ENCODE measurements at places on chromosomes 2 and 18.
A peak's percentile ranks its signal among the peaks of the same experiment; 100 is the strongest.

DNA sequence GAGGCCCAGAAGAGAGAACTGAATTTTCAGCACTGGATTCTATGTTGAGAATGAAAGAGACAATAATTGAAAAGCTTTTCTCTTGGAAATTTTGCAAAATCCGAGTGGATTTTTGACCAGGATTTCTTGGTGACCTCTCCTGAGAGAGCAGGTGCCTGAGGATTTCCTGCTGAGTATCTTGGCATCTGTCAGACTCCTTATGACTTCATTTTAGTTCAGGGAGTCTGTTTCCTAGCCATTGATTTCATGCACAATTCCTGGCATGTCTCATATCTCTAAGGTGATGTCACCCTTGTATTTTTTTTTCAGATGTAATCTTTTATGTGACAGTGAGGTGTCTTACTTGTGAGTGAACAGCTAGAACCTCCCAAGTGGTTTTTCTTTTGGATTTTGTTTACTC lies 195.9 kb downstream of the NEDD4L start:
- DNase-seq, result no peak

DNA sequence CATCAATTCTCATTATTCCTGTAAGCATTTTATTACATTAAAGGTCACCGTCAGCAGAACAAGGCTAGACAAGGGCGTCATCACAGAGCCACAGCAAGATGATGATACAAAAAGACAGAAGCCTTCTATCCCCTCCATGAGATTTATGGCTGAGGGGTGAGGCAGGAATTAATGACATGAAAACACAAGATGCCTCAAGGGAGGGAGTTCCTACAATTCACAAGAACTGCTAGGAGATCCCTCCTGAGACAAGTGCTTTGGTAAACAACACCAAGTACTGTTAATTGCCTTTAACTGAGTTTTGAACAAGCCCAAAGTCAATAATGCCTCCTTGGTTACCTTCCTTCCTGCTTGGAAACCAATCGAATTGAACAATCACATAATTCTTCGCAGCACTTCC lies 14.1 kb downstream of the ADD2 start:
- DNase-seq, result no peak

GRCh38 chr2:189880832-189881492 lies 96.7 kb downstream of the PMS1 start:
- no peak for DNase-seq

DNA sequence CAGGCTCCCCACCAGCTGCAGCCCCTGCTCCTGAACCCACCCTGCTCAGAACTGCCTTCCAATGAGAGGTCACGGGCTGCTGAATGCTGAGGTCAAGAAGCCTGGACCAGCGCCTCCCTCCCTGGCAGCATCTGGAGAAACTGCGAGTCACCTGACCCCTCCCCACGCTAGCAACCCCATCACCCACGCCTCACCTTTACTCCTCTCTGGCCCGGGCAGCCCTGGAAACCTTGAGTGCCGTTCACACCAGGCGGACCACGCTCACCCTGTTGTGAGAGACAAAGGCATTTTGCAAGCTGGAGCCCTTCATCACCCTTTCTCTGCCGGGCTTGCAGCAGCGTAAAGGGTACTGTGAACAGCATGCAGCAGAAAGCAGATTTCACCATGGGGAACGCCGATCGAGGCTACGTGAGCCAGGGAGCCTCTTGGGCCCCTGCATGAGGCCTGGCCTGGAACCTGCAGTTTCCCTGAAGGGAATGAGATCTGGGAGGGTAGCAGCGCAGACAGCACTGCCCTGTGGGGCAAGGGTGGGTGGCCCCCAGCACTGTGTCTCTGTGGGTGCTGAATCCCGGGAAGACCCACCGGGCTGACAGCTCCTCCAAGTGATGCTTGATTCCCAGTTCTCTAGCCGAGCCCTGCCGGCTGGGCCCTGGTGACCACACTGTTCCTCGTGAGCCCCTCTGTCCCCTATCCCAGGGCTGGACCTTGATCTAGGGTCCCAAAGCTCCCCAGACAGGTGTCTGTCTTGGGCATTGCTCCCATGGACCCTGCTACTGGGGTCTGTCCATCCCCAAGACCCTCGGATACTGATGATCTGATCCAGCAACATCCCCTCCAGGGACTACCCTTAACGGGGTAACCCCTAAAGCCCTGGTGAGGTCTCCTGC lies 53.8 kb downstream of the COL6A3 start:
- no peak for DNase-seq

- no peak for DNase-seq
Observed at GRCh38 chr2:232281858-232282507, 96.6 kb upstream of the ALPP start.

DNA sequence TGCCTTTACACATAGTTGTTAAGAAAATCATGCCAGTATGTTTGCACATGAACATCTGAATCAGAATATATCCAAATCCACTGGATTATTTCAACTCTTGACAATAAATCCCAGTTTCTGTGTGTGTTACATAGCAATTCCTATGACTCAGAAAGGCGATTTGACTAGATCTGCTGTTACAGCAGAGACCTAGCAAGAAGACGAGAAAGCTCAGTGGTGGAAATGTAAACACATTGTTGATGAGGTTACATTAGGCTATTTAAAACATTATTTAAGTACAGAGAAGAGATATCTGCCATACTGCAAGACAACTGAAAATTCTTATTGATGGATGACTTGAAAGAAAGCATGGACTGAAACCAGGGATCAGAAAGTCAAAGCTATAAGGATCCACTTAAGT lies 73.0 kb upstream of the SMIM21 start:
- DNase-seq, result no peak

- peak; percentile 9 for DNase-seq
Observed at GRCh38 chr18:26225022-26225693, 1.1 kb upstream of the TAF4B start.
